Activated naive CD4-positive, alpha-beta T cell treated with anti-CD3 and anti-CD28 coated beads for 36 hours (primary cell): ENCODE measurements at places on chromosomes 4 and X.

DNA sequence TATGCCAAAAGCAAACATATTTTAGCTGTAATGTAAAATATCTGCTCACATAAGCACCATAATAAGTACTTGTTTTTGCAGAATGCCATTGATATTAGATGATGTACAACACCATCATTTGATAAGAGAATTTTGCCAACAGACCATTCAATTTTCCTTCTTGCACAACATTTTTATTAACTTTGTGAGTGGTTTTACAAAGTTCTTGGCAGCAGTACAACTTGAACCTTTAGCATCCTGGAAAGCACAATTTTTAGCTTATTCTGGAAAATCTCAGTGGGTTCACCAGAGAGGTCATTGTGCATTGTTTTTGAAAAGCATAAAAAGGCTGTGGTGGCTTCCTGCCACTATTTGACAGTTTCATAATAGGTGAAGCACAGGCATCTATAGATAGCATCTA lies 26.4 kb upstream of the REPS2 start:
- no peak for DNase-seq

GRCh38 chrX:153446950-153447580 lies 1.2 kb upstream of the TREX2 start:
- no peak for DNase-seq

- no peak for DNase-seq
Observed at GRCh38 chrX:130083107-130083490, 27.2 kb downstream of the ELF4 start.

DNA sequence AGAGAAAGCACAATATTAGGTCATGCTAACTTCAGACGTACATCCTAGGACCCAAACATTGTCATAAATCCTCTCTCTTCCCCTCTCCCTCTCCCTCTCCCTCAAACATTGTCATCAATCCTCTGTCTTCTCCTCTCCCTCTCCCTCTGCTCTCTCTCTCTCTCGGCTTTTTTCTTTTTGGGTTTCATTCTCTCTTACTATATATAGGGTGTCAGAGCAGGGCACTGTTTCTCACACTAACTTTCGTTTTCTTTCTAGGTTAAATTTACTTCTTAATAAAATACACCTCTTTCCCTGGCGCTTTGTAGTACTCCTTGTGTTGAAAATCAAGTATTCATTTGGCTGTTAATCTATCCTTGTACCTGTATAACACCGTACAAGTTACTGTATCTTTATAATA lies 37.0 kb upstream of the HERC5 start:
- DNase-seq, result no peak

- no peak for DNase-seq
Observed at GRCh38 chr4:26937139-26937538, 76.5 kb downstream of the STIM2 start.
